ENCODE measurements at places on chromosomes 4 and X. TPM values are rescaled to one million over a fixed set of nuclear protein-coding genes. Genes with fewer than 3 reads are reported as not detected.

DNA sequence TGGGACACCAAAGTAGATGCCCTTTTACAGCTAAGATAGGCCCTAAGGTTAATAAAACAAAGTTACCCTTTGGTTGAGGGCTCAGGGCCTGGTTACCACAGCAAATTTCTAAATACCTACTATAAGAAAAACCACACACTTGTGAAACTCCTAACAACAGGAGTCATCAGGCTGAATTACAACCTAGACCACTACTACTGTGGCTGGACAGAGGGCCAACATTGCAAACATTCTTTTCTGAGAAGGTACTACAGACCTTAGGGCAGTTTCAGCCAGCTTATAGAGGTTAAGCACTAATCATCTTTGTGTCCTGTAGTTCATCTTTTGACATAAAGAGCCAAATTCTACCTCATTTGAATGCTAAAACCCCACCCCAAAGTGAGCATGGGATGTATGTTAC, 504.0 kb downstream of the RAPGEF2 start:
- no peak for DNase-seq

DNA sequence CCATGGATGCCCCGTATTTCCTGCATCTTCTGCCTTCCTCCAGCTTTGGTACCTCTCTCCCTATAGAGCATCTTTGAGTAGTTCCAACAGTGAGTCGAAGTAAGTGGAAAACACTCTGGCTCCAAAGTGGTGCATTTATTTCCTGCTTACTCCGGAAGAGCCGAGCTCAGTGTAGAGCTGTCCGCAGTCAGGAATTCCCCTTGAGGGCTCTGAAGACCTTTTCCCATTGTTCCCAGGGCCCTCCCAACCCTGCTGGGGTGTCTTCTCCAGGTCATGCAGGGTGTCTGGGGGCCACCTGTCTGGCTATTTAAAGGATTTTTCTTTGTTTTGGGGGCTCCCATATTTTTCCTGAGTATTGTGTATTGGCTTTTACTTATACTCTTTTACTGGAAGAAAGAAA, 118.6 kb upstream of the MXRA5 start:
- no peak for DNase-seq

GRCh38 chr4:44861756-44862155, 135.4 kb upstream of the GNPDA2 start:
- no peak for DNase-seq

DNA sequence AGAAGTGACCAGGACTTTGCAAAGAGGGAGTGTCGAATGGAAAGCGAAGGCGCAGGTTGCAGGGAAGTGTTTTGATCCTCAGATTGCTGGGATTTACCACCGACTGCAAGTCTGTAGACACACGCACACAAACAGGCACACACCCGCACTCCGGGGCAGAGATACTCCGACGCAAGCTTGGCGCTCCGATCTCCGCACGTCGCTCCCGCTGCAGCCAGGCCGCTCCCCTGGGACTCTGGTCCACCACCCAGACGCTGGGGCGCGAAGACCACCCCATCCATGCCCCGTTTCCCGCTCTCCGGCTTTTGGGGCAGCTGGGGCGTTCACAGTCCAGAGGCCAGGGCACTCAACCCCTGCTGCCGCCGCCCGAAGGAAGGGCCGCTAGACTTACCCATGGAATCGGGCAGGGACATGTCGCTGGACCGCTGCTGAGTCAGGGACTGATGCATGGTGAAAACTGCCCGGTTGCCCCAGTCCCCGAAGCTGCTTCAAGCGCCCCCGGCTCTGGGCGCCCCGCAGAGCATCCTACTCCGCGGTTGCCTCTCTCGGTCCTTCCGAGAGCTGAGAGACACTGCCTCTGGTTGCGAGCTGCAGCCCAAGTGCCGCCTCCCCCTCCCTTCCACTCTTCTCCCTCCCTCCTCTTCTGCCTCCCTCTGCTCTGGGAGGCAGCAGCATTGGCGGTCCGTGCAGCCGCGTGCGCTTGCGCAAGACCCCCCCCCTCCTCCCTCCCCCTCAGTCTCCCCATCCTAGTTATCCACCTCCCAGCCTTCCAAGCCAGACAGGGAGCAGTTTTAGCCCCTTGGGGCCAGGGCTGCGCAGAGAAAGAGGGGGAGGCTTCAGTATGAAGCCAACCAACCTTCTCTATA, at the start of gene TMEM255A:
TMEM255A (minus strand) TSS at position 601 of the 866 bp plus-strand sequence; CDS start at position 449, 152 bp downstream.
- DNase-seq, result no peak

GRCh38 chrX:134537179-134537955, 77.4 kb downstream of the HPRT1 start:
- DNase-seq, result no peak

GRCh38 chrX:11103006-11103405, 8.1 kb upstream of the HCCS start:
- no peak for DNase-seq

DNA sequence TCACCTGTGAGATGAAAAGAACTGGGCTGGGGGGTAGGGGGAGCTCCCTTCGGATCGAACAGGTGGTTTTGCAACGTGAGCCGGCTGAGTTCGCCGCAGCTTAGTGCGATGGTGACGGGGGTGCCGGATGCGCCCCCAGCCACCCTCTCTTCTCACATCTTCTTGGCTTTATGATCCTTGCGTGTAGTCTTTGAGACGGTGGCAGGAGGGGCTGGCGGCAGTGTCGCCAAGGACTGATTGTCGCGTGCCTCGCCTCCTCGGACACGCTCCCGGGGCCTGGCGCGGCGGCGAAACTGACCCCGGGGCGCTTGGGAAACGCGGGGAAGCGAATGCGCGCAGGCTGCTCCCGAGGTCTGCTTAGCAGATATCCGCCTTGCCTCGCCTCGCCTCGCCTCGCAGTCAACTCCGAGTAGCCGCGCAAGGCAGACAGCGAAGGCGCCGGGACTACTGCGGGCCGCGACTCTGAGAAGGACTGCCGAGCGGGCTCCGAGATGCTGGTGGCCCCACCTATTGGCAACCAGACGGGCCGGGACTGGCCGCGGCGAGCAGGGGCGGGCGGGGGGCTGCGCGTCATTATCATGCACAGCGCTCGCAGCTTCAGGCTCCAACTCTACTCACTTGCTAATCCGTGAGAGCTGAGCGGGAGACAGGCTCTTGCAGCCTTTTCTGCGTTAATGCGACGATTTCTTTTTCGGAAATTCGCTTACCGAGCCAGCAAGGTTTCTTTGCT, 1.5 kb downstream of the GRID2 start:
- peak; percentile 16 for DNase-seq

- DNase-seq, result no peak
Measured at GRCh38 chrX:40749681-40750494, 14.5 kb upstream of the MED14 start.

DNA sequence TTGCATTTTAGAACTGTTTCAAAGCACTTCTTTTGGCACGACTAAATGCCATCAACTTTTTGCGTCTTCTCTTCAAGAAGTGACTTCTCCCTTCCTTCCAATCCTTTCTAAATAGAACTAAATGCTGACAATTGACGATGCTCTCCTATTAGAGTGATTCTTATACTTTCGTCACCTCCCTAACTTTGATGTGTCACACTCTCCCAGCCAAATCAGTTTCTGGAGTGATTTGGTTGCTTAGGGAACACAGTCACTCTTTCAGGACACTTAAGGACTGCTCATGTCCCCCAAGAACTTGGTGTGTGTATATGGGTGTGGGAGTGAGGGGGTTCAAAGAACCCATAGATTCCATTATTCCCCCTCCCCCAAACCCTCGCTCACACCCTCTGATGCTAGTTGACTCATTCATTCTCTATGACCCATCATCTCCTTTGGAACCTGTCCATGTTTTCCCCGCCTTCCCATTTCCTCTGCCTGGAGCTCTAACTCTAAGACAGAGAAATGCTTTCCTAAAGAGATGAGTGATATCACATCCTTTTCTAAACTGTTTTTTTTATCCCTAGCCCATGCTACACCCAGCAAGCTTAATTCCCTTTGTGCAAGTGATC, 26.8 kb upstream of the AREG start:
- no peak for DNase-seq

DNA sequence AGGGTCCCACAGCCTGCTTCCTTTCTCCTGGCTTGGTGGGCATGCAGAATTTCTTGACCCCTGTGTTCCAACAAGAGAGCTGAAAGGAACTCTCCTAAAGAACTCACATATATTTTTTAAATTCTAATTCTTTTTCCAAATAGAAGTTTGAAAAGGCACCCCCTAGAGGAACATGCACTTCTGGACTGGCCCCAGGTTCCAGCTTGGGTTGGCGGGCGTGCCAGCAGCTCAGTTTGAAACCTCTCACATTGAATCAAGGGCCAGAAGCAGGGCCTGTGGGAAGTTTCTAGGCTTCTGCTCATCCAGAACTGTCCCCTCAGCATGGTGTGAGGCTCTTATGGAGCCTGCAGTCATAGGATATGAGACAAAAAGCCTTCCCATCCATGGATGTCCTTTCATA, 132.6 kb downstream of the ATG4A start:
- DNase-seq, result no peak

DNA sequence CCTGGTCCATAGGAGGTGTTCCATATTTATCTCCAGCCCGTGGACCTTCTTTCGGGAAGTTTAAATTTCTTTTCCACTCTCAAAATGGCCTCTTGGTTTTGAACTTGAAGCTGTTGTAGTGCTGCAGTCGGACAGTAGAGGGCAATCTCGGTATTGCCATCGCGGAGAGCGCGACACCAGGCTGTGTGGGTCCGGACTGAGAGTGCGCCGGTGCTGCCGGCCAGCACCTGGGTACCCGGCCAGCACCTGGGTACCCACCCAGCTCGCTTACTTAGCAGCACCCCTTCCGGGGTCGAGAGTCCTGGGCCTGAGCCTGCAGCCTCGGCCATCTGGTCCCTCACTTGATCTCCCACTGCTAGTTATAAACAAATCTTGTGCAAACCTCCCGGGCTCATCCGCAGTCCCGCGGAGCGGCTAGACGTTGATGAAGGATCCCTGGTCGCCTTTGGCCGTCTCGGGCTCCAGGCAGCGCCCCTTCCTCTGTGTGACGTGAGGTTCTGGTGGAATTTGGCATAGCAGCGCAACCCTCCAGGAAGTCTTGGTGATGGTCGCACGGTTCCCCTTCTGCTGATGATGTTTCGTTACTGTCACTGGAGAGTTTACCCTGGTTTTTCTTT, 18.0 kb downstream of the FAM9A start:
- DNase-seq, result no peak

GRCh38 chr4:55517526-55518229, 29.0 kb downstream of the CLOCK start:
- DNase-seq, result no peak

GRCh38 chr4:53730031-53730805, 138.9 kb upstream of the LNX1 start:
- no peak for DNase-seq

- DNase-seq, result no peak
Measured at GRCh38 chrX:9612146-9612505, 147.3 kb downstream of the TBL1X start.

GRCh38 chr4:20062054-20062453, 189.7 kb upstream of the SLIT2 start:
- no peak for DNase-seq

GRCh38 chr4:86185659-86186058, 174.2 kb downstream of the MAPK10 start:
- no peak for DNase-seq

DNA sequence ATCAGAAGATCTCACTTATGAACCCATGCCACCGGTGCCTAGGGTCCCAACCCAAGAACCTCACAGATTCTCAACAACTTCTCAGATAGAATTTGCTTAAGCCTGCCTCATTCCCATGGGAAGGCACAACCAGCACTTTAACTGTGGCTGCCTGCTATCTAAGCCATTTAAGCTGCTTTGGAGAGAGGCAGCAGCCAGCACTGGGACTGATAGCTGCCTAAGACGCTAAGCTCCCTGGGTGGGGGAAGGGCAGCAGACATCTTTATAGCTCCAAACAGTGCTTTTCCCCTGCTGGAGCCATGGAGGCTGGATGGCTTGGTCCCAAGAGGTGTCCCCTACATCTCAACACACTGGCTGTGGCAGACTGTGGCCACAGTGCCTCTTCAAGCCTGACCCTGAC, 1268.6 kb downstream of the FAM133A start:
- no peak for DNase-seq

DNA sequence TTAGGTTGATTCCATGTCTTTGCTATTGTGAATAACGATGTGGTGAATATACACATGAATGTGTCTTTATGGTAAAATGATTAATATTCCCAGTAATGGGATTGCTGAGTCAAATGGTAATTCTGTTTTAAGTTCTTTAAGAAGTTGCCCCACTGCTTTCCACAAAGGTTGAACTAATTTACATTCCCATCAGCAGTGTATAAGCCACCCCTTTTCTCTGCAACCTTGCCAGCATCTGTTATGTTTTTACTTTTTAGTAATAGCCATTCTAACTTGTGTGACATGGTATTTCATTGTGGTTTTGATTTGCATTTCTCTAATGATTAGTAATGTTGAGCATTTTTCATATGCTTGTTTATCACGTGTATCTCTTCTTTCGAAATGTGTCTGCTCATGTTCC, 503.3 kb downstream of the PCDH18 start:
- DNase-seq, result no peak

GRCh38 chrX:25003066-25003849, 12.5 kb downstream of the ARX start:
- no peak for DNase-seq

DNA sequence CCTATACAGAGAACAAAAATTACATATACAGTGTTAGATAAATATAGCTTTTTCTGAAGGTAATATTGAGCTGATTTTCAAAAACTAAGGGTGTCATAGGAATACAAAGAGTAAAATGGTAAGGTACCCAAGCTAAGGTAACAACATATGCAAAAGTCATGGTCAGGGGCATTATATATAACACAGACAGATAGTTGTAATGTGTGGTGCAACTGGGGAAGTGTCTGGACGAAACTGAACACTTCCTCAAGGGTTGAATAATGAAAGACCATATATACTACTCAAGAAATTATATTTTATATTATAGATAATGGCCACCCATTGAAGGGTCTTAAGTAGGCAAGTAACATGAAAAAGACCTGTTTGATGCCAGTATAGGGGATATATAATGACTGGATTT, 262.1 kb upstream of the CXXC4 start:
- DNase-seq, result no peak

POLN gene
- 15.2 TPM for total RNA-seq

GRPR gene
- total RNA-seq, result 1.0 TPM

CACNA1F gene
- total RNA-seq, result not detected

MAGT1 gene
- total RNA-seq, result 37.1 TPM

DUSP9 gene
- total RNA-seq, result 3.5 TPM

HDAC8 gene
- total RNA-seq, result 32.3 TPM

C4orf46 gene
- total RNA-seq, result 8.1 TPM
